CD4-positive, alpha-beta T cell treated with Interleukin-4 for 4 hours (primary cell): ENCODE measurements at places on chromosomes 7 and 10.
A peak's percentile ranks its signal among the peaks of the same experiment; 100 is the strongest.

DNA sequence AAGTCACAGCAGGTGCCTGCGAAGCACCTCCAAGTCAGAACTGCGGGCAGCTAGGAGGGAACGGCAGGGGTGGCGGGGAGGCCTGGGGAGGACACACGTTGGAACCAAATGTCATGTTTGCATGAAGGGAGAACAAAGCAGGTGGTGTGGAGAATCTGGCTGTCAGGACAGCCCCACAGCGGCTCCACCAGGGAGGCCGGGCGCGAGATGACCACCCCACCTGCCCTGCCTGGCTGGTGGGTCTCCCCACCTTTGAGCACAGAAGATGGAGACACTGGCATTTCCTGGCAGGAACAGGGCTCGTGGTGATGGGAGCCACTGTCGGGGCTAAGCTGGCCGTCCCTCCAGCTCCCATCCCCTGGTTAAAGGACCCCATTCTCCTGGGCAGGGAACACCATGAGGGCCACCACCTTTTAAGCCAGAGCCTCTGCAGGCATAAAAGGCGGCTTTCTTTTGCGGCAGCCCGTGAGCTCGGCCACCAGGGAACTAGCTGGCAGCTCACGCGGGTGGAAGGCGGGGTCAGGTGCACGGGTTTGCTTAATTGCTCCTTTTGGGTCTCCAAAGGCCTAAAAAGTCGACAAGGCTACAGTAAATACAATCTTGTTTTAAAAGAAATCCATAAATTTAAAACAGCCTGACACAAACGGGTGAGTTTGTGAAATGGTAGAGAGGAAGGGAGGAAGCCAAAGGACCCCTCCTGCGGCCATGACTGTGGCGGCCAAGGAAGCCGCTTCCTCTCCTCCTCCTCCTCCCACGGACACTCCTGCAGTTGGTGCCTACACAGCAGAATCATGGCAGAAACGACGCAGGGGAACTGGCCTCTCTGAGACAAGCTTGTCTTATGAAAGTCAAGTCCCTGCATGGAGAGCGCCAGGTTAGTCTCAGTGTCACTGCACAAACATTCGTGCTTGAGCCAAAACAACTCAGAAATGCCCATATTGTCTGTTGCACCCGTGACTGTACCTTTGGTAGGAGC is 213.8 kb downstream of the DNAJB6 start:
- DNase-seq: no peak

GRCh38 chr10:124495162-124495561 is 33.5 kb downstream of the LHPP start:
- no peak for DNase-seq

- no peak for DNase-seq
Observed at GRCh38 chr10:13349463-13350274, 1.6 kb upstream of the SEPHS1 start.

- DNase-seq: no peak
Observed at GRCh38 chr10:34696423-34696822, 118.7 kb downstream of the PARD3 start.

GRCh38 chr10:97116462-97117162 is 69.1 kb downstream of the SLIT1 start:
- DNase-seq: no peak

GRCh38 chr10:26468700-26469099 is 30.6 kb downstream of the APBB1IP start:
- DNase-seq: peak; percentile 64

GRCh38 chr7:25124465-25125136 is 459 bp downstream of the CYCS start:
- no peak for DNase-seq

DNA sequence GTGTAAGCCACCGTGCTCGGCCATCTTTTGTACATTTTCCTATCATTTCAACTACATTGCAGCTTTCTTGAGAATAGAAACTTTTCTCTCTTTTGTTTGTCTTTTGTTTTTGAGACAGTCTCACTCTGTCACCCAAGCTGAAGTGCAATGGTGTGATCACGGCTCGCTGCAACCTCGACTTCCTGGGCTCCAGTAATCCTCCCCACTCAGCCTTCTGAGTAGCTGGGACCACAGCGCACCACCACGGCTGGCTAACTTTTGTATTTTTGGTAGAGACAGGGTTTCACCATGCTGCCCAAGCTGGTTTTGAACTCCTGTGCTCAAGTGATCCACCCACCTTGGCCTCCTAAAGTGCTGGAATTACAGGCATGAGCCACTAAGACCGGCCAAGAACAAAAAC is 31.3 kb upstream of the DAGLB start:
- DNase-seq: peak; percentile 19

- DNase-seq: peak; percentile 5
Observed at GRCh38 chr7:129841465-129841864, 111.3 kb downstream of the UBE2H start.

DNA sequence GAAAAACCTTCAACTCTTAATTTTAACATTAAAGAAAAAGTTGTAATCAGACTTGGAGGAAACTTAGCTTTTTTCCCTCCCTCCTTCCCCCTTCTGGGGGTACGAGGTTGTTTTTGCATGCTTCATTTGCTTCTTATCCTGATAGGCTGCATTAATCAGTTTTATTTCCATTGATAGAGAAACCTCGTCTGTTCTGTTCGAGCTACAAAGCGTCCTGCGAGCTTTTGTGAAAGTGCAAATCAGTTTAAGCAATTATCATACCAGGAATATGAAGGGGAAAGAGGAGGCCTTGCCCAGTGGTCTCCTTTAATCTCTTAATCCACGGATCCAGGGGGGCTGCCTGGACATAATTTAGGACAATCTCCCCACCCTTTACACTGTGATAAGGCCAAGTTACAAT is 7.5 kb downstream of the EMX2 start:
- no peak for DNase-seq

DNA sequence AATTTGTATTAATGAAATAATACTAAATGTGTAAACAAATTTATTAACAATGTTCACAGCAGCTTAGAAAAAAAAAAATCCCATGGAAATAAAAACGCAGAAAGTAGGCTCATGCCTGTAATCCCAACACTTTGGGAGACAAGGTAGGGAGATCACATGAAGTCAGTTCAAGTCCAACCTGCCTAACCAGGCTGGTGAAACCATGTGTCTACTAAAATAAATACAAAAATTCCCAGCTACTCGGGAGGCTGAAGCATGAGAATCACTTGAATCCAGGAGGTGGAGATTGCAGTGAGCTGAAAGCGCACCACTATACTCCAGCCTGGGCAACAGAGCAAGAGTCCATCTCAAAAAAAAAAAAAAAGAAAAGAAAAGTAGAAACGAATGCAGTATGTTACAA is 36.2 kb downstream of the LARP4B start:
- no peak for DNase-seq

DNA sequence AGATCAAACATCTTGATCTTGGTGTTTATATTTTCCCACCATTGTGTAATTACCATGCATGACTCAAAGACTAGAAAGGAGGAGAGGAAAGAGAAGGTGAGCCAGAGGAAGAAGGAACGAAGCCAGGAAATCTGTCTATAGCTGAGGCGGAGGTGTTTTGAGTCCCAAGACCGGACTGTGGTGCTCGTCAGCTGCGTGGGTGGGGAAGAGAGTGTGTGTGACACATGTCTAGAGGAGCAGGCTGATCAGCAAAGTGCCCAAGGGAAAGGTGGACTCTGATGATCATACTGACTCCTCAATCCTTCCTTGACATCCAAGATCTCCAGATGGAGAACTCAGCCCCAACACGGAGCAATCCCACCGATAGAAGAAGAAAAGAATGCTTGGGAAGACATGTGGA is 189.5 kb upstream of the MINDY3 start:
- no peak for DNase-seq

GRCh38 chr10:27724287-27724686 is 21.3 kb downstream of the MKX start:
- no peak for DNase-seq

GRCh38 chr7:50953820-50954219 is 171.1 kb upstream of the GRB10 start:
- DNase-seq: no peak

DNA sequence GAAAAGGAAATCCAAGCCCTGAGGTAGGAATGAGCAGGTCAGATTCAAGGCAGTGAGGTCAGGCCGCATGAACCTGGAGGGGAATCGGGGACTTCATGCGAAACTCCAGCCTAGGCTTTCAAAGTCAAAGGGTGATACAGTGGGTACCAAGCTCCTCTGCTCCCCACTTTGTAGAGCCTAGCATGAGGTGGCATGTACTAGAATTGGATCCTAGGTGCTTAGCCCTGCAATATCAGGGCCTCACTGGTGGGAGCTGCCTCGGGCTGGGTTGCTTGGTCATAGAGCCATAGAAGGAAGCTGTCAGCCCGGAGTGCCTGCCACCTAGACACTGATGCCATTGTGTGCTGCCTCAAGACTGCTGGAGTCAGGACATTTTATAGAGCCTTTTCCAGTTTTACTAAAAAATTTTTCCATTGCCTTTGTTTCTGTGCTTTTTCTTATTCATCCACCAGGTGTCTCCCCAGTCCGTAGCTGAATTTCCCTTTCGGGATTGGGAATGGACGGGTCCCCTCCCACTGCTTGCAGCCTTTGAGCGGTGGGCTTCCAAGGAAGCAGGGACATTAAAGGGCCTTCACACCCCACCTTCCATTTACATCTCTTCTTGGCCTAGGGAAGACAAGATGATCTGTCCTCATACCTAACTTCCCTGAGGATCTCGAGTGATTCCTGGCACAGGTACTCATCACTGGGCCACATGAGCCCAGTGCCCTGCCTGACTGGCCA is 5.5 kb upstream of the LZTS2 start:
- DNase-seq: no peak

- DNase-seq: no peak
Observed at GRCh38 chr7:26060733-26061677, 91.0 kb upstream of the NFE2L3 start.

DNA sequence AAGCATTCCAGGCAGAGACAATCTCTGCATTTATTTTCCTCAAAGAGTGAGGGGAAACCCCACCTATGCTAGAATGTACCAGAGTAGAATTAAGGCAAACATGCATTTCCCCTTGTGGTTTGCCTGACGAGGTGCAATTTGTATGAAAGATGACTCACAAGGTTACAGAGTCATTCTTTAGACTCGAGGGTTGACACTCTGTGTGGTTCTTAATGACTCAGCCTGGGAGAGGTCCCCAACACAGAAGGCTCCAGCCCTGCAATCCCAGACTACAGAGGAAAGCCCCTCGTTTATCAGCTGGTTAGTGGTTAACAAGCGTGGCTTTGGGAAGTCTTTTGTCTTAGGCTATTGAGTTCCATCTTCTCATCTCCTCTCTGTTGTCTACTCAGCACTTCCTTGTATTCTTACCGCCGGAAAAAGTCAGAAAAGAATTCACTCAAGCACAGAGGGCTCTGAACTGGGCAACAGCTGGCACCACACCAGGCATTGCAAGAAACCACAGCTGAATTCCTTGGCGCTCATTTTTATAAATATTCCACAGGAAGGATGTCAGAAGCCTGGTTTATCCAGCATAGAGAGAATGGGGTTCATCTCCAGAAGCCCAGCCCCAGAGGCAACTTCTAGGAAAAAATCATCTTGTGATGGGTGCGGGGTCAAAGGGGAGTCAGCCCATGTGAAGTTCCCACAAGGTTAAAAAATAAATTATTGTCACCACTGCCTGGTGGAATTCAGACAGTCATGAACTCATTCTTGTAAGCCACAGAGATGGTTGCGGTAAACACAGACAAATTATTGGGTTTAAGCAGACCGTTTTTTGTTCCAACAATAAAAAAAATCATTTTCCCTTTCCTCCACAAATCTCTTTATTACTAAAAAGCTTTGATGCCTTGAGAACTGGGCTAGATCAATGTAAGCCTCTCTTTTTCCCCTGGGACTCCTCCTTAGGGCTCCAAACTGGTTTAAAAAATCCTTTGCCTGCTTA is 24.5 kb upstream of the SVIL start:
- DNase-seq: peak; percentile 93

GRCh38 chr7:155247479-155248365 is 50.0 kb upstream of the INSIG1 start:
- no peak for DNase-seq

- no peak for DNase-seq
Observed at GRCh38 chr7:128910569-128910945, at the start of gene KCP. TSS of gene KCP (minus strand) at chr7:128910709. CDS start at chr7:128910676, 33 bp downstream.

- DNase-seq: no peak
Observed at GRCh38 chr7:45132708-45133320, 21.3 kb upstream of the TBRG4 start.

GRCh38 chr7:102296179-102296438 is 9.4 kb downstream of the SH2B2 start:
- no peak for DNase-seq

DNA sequence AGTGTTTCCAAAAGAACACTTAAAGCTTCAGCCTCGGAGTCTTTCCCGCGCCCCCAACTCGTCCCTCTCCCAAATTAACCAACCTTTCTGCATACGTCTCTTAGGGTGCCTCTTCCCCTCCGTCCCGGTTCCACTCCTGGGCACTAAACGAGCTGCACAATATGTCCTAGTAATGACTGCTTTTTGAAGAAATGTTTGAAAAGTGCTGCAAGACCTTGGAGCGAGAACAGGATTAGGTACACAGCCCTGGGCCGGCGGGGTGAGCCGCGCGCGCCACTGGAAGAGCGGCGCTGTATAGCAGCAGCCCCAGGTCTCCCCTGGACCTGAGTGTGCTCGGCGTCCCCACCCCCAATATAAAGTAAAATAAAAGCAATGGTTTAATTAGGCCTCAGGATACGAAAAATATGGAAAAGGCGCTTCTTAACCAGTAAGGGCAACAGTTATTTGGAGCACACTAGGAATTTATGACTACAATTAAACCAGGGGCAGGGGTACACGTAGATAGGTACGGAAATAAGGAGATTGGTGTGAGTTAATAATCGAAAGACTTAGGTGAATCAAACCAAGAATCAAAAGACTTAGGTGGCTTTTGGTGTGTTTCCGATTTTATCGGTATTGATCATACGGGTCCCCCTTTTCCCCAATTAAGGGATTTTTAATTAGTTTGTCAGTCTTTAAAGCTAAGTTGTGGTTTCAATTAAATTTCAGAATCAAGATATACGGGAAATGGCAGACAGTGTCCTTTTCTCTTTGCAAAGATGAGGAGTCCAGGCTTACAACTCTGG is 1.9 kb downstream of the TET1 start:
- no peak for DNase-seq

- no peak for DNase-seq
Observed at GRCh38 chr10:130737621-130738020, 573.9 kb downstream of the TCERG1L start.

- no peak for DNase-seq
Observed at GRCh38 chr10:50552308-50552707, 71.4 kb downstream of the SGMS1 start.

GRCh38 chr10:48536916-48537890 is 67.7 kb downstream of the ARHGAP22 start:
- no peak for DNase-seq
